ENCODE measurements at places on chromosomes 6 and 20.

GRCh38 chr6:111591901-111592461 is 13.7 kb downstream of the TRAF3IP2 start:
- H3K27me3 ChIP-seq: no peaks in the 10 kb centered on the region
- H3K36me3 ChIP-seq: no peaks in the 10 kb centered on the region
- H3K4me1 ChIP-seq: peaks cover 3% of the 10 kb centered on the region
- H3K27ac ChIP-seq: no peak overlapping the region

DNA sequence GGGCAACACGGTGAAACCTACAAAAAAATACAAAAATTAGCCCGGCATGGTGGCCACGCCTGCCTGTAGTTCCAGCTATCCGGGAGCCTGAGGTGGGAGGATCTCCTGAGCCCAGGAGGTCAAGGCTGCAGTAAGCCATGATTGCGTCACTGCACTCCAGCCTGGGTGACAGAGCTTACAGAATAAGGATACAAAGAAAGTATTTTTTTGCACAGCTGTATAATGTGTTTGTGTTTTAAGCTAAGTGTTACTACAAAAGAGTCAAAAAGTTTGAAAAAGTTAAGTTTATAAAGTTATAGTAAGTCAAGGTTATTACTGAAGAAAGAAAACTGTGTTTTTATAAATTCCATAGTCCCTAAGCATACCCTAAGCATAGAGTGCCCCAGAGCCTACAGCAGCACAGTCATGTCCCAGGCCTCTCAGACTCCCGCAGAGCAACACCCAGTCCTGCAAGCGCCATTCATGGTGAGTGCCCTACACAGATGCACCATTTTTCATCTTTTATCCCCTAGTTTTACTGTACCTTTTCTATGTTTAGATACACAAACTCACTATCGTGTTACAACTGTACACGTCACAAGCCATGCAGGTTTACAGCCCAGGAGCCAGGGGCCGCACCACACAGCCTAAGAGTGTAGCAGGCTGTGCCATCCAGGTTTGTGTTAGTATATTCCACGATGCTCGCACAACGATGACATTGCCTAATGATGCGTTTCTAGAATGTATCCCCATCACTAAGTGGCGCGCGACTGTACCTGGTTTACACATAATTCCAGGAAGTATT is 22.4 kb downstream of the TAF4 start:
- DNase-seq: no peak
- H3K36me3 ChIP-seq: no peaks in the 10 kb centered on the region
- no peak overlapping the region for H3K4me3 ChIP-seq
- no peak overlapping the region for H3K27ac ChIP-seq

- no peak for DNase-seq
- no peaks in the 10 kb centered on the region for H3K27me3 ChIP-seq
- H3K4me3 ChIP-seq: no peak overlapping the region
Observed at GRCh38 chr6:4820704-4821276, 44.6 kb downstream of the CDYL start.

GRCh38 chr6:79413562-79414002 is 123.6 kb downstream of the LCA5 start:
- no peaks in the 10 kb centered on the region for H3K27me3 ChIP-seq
- H3K36me3 ChIP-seq: no peaks in the 10 kb centered on the region
- no peaks in the 10 kb centered on the region for H3K4me1 ChIP-seq
- no peak overlapping the region for H3K4me3 ChIP-seq
- no peak for DNase-seq

GRCh38 chr6:135647521-135647920 is 150.0 kb upstream of the AHI1 start:
- no peak for DNase-seq
- H3K27ac ChIP-seq: no peak overlapping the region
- H3K4me3 ChIP-seq: no peak overlapping the region
- H3K4me1 ChIP-seq: no peaks in the 10 kb centered on the region
- H3K27me3 ChIP-seq: no peaks in the 10 kb centered on the region
- H3K36me3 ChIP-seq: no peaks in the 10 kb centered on the region

- H3K4me1 ChIP-seq: no peaks in the 10 kb centered on the region
- no peak for DNase-seq
- no peak overlapping the region for H3K4me3 ChIP-seq
Observed at GRCh38 chr20:49256261-49256660, 21.6 kb downstream of the ZNFX1 start.

GRCh38 chr20:17935186-17935585 is 33.4 kb downstream of the SNX5 start:
- peaks cover 16% of the 10 kb centered on the region for H3K4me1 ChIP-seq
- H3K4me3 ChIP-seq: no peak overlapping the region
- no peaks in the 10 kb centered on the region for H3K36me3 ChIP-seq
- no peak for DNase-seq
- no peak overlapping the region for H3K27ac ChIP-seq

DNA sequence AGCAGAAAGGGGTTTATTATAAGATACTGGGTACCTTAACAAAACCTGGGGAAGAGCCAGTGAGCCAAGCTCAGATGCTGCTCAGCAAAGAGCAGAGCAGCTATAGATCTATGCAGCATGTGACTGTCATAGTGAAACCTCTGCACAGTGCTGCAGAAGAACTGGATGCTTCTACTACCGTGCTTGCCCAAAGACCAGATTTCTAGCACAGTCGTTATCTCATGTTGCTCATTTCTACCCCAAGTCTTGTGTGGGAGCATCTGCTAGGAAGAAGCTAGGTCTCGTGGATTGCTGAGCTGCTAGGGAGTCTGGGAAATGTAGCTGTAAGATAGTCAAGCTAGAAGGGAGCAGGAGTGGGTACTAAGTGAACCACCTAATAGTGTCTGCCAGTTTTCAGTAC is 31.7 kb upstream of the GNRH2 start:
- H3K4me3 ChIP-seq: no peak overlapping the region
- no peaks in the 10 kb centered on the region for H3K4me1 ChIP-seq
- no peak overlapping the region for H3K27ac ChIP-seq

GRCh38 chr20:47540443-47541354 is 39.0 kb downstream of the NCOA3 start:
- H3K4me1 ChIP-seq: peaks cover 7% of the 10 kb centered on the region
- H3K36me3 ChIP-seq: no peaks in the 10 kb centered on the region
- no peak for DNase-seq
- H3K27me3 ChIP-seq: no peaks in the 10 kb centered on the region
- H3K4me3 ChIP-seq: no peak overlapping the region

GRCh38 chr6:164200071-164200470 is 785.6 kb downstream of the QKI start:
- no peaks in the 10 kb centered on the region for H3K27me3 ChIP-seq
- no peak overlapping the region for H3K4me3 ChIP-seq
- no peaks in the 10 kb centered on the region for H3K4me1 ChIP-seq
- no peaks in the 10 kb centered on the region for H3K36me3 ChIP-seq

GRCh38 chr6:63371104-63371715 is 51.4 kb upstream of the LGSN start:
- no peak overlapping the region for H3K4me3 ChIP-seq
- no peaks in the 10 kb centered on the region for H3K4me1 ChIP-seq
- peak overlapping the region; percentile 34 for H3K27ac ChIP-seq
- no peak for DNase-seq
- no peaks in the 10 kb centered on the region for H3K36me3 ChIP-seq

Data from pancreas (tissue), 10 donors.